HCT116 (cell line): ENCODE measurements at places on chromosomes 16 and 17.

GRCh38 chr16:56510544-56510943, 9.3 kb downstream of the BBS2 start:
- H3K4me1 ChIP-seq, result no peaks in the 10 kb centered on the region
- H3K27me3 ChIP-seq, result no peaks in the 10 kb centered on the region
- H3K27ac ChIP-seq, result no peak overlapping the region
- H3K4me3 ChIP-seq, result no peak overlapping the region

DNA sequence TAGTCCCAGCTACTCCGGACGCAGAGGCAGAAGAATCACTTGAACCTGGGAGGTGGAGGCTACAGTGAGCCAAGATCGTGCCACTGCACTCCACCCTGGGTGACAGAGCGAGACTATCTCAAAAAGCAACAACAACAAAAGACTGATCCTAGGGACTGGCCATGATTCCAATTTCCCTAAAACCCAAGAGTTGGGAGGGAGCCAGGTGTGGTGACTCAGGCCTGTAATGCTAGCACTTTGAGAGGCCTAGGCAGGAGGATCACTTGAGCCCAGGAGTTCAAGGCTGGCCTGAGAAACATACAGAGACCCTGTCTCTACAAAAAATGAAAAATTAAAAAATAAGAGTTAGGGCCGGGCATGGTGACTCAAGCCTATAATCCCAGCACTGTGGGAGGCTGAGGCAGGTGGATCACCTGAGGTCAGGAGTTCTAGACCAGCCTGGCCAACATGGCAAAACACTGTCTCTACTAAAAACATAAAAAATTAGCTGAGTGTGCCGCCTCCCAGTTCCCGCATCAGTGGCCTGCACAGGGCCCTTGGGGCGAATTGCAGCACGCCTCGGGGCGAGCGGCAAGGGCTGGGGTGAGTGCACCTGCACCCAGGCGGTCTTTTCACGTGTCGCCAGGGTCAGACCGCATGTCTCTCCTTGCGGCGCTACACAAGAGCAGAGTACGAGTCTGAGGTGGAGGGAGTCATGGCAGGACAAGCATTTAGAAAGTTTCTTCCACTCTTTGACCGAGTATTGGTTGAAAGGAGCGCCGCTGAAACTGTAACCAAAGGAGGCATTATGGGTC, 40.8 kb downstream of the CDH3 start:
- H3K36me3 ChIP-seq, result peaks cover 37% of the 10 kb centered on the region
- DNase-seq, result no peak
- no peak overlapping the region for H3K4me3 ChIP-seq
- no peaks in the 10 kb centered on the region for H3K27me3 ChIP-seq
- H3K4me1 ChIP-seq, result no peaks in the 10 kb centered on the region

- H3K4me3 ChIP-seq, result no peak overlapping the region
- H3K4me1 ChIP-seq, result no peaks in the 10 kb centered on the region
These were observed 418.9 kb downstream of the CDH8 start for GRCh38 chr16:61617219-61617783.

DNA sequence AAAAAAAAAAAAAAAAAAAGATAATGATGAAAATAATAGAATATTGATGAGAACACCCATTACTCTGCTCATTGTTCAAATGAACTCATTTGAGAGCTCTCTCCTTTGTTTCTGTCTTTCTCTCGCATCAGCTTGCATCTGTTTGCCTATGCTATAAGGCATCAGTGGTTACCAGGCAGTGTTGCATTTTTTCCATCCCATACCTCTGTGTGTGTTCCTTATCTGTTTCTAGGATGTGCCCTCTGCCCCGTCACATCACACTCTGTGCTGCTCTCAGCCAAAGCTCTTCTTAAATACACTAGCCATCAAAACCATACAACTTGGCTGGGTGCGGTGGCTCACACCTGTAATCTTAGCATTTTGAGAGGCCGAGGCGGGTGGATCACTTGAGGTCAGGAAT, 568.2 kb downstream of the WWOX start:
- H3K27ac ChIP-seq, result no peak overlapping the region
- no peak for DNase-seq
- no peaks in the 10 kb centered on the region for H3K27me3 ChIP-seq
- H3K4me1 ChIP-seq, result no peaks in the 10 kb centered on the region

DNA sequence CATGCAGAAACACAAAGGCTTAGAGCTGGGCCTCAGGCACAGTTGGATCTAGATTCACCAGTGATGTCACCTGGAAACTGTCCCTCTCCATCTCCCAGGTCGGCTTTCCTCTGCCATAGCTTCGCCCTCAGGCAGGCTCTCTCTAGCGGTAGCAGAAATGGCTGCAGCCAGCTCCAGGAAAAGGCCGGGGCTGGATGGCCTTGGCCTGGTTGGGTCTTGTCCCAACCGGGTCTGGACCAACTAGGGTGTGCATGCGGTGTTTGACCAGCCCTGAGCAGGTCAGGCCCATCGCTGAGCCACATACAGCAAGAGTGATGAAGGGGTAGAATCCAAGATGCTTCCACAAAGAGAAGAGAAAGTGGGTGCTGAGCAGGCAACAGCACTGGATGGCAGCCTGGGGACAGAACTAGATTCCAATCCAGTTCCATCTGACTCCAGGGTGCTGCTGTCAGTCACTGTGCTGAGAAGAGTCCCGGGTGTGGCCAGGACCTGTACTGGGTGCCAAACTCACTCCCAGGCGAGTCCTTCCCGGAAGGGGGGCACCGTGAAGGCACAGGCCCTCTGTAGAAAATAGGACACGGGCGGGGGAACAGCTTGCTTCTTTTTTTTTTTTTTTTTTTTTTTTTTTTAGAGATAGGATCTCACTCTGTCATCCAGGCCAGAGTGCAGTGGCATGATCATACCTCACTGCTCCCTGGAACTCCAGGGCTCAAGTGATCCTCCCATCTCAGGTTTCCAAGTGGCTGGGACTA, 51.8 kb downstream of the SOCS3 start:
- no peak overlapping the region for H3K4me3 ChIP-seq
- no peak overlapping the region for H3K27ac ChIP-seq
- H3K36me3 ChIP-seq, result no peaks in the 10 kb centered on the region
- H3K27me3 ChIP-seq, result no peaks in the 10 kb centered on the region
- no peak for DNase-seq

GRCh38 chr17:66411520-66411919, 109.1 kb downstream of the PRKCA start:
- no peak overlapping the region for H3K4me3 ChIP-seq
- H3K27me3 ChIP-seq, result no peaks in the 10 kb centered on the region
- H3K4me1 ChIP-seq, result peaks cover 10% of the 10 kb centered on the region
- no peak overlapping the region for H3K27ac ChIP-seq

DNA sequence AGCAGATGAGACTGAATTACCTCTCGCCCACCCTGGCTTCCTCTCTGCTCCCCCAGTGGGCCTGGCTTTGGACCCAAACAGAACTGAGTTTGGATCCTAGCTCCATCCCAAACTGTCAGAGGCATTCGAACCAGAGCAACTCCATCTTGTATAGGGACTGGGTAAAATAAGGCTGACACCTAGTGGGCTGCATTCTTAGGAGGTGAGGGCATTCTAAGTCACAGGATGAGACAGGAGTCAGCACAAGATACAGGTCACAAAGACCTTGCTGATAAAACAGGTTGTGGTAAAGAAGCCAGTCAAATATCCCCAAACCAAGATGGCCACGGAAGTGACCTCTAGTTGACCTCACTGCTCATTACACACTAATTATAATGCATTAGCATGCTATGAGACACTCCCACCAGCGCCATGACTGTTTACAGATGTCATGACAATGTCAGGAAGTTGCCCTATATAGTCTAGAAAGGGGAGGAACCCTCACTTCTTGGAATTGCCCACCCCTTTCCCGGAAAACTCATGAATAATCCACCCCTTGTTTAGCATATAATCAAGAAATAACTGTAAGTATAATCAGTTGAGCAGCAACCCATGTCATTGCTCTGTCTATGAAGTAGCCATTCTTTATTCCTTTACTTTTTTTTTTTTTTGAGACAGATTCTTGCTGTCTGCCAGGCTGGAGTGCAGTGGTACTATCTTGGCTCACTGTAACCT, 44.4 kb downstream of the LYRM1 start:
- no peak overlapping the region for H3K27ac ChIP-seq
- no peaks in the 10 kb centered on the region for H3K36me3 ChIP-seq
- H3K4me3 ChIP-seq, result no peak overlapping the region
- H3K27me3 ChIP-seq, result no peaks in the 10 kb centered on the region
- DNase-seq, result no peak

GRCh38 chr17:81502471-81503017, 10.1 kb downstream of the ACTG1 start:
- DNase-seq, result no peak
- no peaks in the 10 kb centered on the region for H3K36me3 ChIP-seq
- H3K4me3 ChIP-seq, result no peak overlapping the region
- no peaks in the 10 kb centered on the region for H3K4me1 ChIP-seq
- no peaks in the 10 kb centered on the region for H3K27me3 ChIP-seq
- no peak overlapping the region for H3K27ac ChIP-seq

DNA sequence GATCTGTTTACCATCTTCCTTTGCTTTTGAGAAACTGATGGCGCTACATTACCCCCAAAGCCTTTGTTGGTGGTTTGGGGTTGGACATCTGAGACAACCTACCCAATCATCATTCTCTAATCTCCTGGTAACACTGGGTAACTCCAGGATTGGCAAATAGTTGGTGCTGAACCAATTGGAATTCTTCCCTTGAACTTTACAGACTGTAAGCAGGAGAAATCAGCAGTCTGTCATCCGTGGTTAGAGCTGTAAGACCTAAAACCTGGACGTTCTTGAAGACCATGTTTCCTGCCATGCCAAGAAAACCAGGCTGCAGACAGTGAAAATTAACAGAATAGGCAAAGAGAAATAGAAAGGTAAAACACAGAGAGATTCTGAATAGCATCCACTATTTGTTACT, 398.8 kb upstream of the SALL1 start:
- no peaks in the 10 kb centered on the region for H3K4me1 ChIP-seq
- no peak overlapping the region for H3K4me3 ChIP-seq
- no peak for DNase-seq
- H3K27me3 ChIP-seq, result no peaks in the 10 kb centered on the region
- H3K27ac ChIP-seq, result no peak overlapping the region
- no peaks in the 10 kb centered on the region for H3K36me3 ChIP-seq

GRCh38 chr16:85170066-85170491, 57.8 kb upstream of the CIBAR2 start:
- peaks cover 67% of the 10 kb centered on the region for H3K4me1 ChIP-seq
- DNase-seq, result no peak
- H3K36me3 ChIP-seq, result no peaks in the 10 kb centered on the region
- no peaks in the 10 kb centered on the region for H3K27me3 ChIP-seq
- H3K27ac ChIP-seq, result peak overlapping the region; percentile 44; the same call in 1 of the 2 replicates

DNA sequence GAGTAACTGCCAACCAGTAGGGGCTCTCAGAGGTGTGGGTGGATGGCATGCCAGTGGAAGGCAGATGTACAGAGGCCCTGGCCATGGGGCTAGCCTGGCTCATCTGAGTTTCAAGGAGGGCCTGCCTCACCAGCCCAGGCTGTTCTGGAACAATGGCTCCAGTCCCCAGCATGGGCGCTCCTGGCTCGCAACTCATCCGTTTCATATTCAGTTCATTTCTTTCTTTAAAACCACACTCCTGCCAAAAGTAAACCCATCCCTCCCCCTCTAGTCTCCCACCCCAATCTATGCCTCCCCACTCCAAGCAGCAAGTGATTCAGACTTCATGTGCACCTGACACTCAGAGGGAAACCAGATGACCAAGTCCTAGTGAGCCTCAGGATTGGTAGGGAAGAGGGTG, 2.4 kb downstream of the CCL13 start:
- no peaks in the 10 kb centered on the region for H3K4me1 ChIP-seq
- H3K27me3 ChIP-seq, result no peaks in the 10 kb centered on the region
- no peak for DNase-seq
- H3K27ac ChIP-seq, result no peak overlapping the region
- H3K4me3 ChIP-seq, result no peak overlapping the region

DNA sequence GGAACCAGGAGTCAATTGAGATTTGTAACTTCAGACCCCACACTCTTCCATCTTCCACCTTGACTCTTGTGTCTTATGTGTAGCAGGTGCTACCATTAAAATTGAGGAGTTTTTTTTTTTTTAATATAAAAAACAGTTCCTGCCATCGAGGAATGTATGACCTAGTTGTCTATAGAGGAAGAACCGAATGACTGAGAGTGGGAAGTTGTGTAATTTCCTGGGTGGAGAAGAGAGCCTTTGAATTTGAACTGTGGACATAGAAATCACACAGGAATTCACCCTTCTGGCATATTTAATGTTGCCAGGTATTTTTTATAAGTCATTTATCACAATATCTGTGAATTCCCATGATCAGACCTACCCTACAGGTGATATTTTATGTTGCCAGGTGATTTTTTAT, 22.0 kb downstream of the SP2 start:
- no peaks in the 10 kb centered on the region for H3K4me1 ChIP-seq
- H3K27ac ChIP-seq, result no peak overlapping the region
- H3K36me3 ChIP-seq, result no peaks in the 10 kb centered on the region
- no peak for DNase-seq
- no peak overlapping the region for H3K4me3 ChIP-seq

DNA sequence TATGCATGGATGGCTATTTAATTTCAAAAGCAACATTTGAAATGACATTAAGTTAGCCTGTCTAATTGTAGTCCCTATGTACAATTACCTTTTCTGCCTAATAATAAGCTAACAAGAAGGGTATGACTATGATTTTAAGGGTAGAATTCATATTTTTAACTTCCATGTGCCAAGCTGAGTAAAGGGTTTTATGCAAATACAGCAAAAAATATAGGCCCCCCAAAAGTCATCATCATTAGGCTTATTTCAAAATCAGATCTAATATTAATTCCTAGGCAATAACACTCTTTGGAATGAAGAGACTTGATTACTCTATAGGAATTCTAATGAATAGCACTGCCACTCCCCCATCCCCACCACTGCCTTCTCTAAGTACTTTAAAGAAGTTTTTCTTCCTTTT, 155.9 kb upstream of the DYNLRB2 start:
- no peaks in the 10 kb centered on the region for H3K36me3 ChIP-seq
- H3K27me3 ChIP-seq, result no peaks in the 10 kb centered on the region
- H3K4me3 ChIP-seq, result no peak overlapping the region
